BJ (cell line): ENCODE measurements at places on chromosomes 2 and 18. TPM values are rescaled to one million over a fixed set of nuclear protein-coding genes. Genes with fewer than 3 reads are reported as not detected.

DNA sequence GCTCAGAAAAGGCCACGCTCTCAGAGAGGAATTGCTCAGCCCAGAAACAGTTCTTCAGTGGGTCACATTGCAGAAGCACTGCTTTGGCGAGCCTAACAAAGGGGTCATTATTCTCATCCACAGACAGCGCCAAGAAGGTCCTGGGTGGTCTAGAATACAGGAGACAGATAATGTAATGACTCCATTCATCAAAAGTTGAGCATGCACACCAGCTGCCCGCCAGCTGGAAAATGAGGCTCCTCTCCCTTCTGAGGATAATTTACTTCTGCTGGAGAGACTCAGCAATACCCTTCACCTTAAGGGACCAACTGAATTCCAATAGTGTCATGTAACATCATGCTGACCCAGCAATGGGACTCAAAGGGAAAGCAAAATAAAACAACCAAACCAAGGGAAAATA is 79.9 kb downstream of the TRIB2 start:
- no peak for DNase-seq

TTR gene
- polyA plus RNA-seq = not detected in 2 replicates

GRCh38 chr18:76788571-76789317 is 33.6 kb upstream of the ZNF236 start:
- DNase-seq = no peak

DNA sequence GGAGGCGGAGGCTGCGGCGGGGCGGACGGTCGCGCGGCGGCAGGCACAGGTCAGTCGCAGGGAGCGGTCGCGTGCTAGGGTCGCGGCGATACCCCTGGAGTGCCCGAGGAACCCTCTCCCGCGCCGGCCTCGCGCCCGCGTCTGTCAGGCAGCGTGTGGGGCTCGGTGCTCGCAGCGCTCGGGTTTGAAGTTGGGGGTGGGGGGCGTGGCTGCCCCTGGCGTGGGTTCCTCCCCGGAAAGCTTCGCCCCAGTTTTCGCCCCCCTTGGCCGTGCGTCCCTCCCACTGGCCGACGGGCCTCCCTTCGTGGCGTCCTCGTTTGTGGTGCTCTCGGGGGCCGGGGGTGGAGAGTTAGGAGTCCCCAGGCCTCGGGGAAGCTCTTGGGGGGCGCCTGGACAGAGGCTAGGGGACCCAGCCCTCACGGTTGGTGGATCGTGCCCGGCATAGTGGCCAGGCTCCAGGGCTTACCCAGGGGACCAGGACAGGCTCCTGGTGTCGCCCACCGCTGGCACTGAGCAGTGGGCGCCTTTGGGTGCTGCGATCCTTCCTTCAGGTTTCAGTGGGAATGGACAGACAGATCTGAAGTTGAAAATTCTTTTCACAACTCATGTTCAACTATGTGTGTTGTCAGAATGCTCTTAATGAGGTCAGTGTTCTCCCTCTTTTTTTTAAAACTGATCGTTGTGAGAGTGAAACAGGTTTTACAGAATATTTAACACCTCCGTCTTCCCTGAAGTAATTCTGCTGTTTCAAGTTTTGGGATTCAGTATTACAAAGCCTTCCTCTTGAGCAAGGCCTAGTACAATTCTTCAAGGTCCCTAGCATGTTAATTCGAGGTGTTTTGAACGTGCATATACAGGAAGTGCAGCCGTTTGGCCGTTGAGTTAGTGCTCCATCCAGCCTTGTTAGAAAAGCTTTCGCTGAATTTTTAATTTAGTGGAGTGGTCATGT is 604 bp downstream of the RALBP1 start:
- DNase-seq = no peak

SIGLEC15 gene
- polyA plus RNA-seq = 0.04 and 0.06 TPM in 2 replicates

DNA sequence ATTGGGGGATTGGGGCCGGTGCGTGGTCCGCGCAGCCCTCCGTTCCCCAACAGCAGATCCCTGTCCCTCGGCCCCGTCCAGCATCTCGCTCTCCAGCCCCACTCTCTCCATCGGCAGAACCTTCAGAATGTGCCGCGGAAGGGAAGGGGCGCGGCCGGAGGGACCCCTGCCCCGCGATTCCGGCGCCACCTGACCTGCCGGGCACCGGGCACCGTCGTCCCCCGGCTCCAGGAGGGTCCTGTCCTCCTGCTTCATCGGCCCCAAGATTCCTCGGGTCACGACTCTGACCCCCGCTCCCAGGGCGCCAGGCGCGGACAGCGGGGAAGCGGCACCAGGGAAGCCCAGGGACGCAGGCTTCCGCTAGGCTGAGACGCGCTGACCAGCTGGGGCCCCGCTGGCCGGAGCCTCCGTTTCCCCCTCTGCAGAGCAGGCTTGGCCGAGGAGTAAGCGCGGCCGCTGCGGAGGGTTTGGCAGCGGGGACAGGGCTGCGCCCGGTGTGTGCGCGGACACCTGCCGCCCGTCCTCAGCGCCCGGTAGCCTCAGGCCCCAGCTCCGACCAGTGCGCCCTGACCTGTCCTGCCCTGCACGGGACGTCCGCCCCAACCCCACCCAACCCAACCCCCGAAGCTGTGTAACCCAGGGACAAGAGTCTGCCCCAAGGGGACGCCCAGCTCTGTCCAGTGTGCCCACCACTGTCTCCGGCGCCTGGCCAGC is 16.8 kb upstream of the BOK start:
- no peak for DNase-seq

KLHL41 gene
- polyA plus RNA-seq = 0.15 and 0.17 TPM in 2 replicates

GRCh38 chr2:119073213-119073612 is 85.3 kb downstream of the C1QL2 start:
- no peak for DNase-seq

- no peak for DNase-seq
Observed at GRCh38 chr2:195009202-195009601, 647.8 kb upstream of the SLC39A10 start.

CAD gene
- 12.4 and 26.6 TPM in 2 replicates for polyA plus RNA-seq

DNA sequence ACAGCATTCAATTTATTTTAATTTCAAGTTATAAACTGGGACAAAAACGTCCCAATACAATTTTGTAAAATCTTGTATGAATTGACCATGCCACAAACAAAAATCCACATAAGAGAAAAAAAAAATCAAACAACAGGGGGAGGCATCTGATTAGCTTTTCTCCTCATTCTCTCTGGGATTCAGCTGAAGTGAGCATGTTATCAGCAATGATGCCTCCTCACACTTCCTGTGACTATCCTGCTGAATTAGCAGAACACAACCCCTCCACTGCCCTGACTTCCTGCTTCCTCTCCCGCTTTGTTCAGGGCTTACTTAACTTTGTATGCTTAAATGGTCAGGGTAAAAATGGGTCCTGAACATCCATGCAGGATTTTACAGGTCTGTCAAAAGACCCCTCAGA is 132.2 kb upstream of the ITGB6 start:
- DNase-seq = no peak

- DNase-seq = no peak
Observed at GRCh38 chr2:35989040-35989439, 366.5 kb upstream of the CRIM1 start.

DNA sequence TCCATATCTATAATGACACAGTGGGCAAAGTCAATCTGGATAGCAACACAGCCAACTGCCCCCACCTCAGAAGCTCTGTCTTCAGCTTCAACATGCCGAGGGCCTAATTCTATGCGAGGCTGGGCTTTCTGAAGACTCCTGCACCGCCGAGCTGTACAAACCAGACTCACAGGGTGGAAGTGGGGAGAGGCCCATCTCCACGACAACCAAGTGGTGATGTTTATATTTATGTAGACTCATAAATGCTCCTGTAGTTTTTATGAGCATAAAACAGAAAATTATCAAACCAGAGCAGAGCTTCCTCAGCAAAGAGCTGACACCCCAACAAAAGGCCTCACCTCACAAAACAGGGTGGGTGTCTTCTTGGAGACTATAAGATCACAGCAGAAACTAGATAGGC is 77.0 kb upstream of the LGALSL start:
- DNase-seq = no peak

- DNase-seq = no peak
Observed at GRCh38 chr2:101737478-101738255, 40.2 kb downstream of the MAP4K4 start.

C2orf66 gene
- 0.12 and 0.23 TPM in 2 replicates for polyA plus RNA-seq

DHRS9 gene
- not detected in 2 replicates for polyA plus RNA-seq

RAD51AP2 gene
- not detected in 2 replicates for polyA plus RNA-seq

DNA sequence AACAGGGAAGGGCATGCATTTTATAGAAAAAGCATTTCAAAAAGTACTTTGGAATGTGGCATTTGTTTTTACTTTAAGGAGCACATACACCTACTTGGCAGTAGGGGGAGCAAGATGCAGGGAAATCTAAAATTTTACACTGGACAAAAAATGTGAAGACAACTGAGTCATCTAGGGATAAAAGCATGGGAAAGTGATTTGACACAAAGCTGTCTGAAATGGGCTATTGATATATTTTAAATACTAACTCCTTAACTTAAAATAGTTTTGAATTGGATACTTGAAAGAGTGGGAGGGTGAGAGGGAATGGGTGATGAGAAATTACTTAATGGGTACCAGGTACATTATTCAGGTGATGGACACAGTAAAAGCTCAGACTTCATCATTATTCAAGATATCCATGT is 15.8 kb downstream of the TMEM200C start:
- peak; percentile 4 for DNase-seq

- no peak for DNase-seq
Observed at GRCh38 chr2:209322041-209322440, 101.8 kb upstream of the MAP2 start.

DNA sequence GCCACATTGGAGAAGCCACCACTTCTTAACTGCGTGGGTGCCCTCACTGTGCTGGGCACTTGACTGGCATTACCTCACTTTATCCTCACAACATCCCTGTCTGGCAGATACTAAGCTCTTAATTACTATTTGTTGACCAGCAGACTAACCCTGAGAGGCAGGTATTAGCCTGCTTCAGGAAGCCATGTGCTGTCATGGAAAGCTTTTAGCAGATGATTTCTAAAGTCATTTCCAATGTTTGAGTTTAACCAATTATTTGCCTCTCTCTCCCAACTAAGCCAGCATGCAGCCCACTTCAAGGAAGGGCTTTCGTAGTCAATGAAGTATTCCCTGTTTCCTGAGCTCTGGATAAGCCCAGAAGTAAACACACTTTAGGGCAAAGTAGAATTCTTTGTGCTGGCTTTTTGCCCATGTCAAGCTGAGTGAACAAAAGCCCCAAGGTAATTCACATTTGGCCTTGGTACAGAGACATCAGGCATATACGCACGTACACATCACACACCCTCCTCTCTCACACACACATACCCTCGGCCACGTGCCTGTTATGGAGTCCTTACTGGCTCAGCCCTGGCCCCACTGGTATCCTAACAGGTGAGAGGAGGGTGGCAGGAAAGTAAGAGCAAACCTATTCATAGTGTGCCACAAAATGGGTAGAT is 108.6 kb downstream of the C1D start:
- DNase-seq = no peak

DNA sequence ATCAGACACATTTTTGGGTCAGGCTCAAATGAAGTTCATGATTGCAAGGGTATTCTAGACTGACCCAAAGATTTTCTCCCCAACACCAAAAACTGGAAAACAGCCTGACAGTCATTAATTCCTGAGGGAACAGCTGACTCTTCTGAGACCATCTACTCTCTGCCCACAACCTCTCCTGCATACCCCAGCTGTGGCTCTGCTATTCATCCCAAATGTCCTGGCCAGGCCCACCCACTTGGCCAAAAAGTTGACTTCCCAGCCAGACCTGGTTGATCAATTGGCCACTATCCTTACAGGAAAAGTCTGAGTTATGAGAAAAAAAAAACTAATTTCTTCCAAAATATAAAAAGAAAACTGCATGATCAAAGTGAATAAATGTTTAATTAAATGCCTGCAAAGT is 103.8 kb upstream of the ST3GAL5 start:
- no peak for DNase-seq

UGT1A9 gene
- not detected in 2 replicates for polyA plus RNA-seq

- DNase-seq = no peak
Observed at GRCh38 chr2:824524-824923, 126.1 kb upstream of the SNTG2 start.

EFHD1 gene
- 60.0 and 76.5 TPM in 2 replicates for polyA plus RNA-seq

DNA sequence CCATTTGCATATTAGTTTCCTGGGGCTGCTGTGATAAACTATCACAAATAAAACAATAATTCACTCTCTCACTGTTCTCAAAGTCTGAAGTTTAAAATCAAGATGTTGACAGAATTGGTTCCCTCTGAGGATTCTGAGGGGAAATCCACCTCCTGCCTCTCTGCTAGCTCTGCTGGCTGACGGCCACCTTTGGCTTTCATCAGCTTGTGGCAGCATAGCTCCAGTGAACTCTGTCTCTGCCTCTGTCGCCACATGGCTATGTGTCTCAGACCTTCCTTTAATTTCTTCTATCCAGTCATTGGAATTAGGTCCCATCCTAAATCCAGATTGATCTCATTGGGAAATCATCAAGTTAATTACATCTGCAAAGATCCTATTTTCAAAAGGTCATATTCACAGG is 38.9 kb upstream of the TRIM43 start:
- DNase-seq = no peak

DNAJC27 gene
- 2.3 and 3.4 TPM in 2 replicates for polyA plus RNA-seq

- DNase-seq = peak; percentile 31
Observed at GRCh38 chr18:63736876-63737275, 34.1 kb downstream of the SERPINB11 start.

SMCHD1 gene
- polyA plus RNA-seq = 10.5 and 23.4 TPM in 2 replicates

DNA sequence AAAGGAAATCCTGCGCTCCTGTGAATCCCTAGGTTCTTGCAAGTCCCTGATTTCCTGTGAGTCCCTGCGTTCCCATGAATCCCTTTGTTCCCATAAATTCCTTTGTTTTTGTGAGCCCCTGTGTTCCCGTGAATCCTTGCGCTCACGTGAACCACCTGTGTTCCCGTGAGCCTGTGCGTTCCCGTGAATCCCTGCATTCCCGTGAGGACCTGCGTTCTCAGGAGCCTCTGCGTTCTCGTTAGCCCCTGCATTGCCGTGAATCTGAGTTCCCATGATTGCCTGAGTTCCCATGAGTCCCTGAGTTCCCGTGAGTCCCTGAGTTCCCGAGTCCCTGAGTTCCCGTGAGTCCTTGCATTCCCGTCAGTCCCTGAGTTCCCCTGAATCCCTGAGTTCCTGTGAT is 71.5 kb downstream of the SNTG2 start:
- no peak for DNase-seq

GRCh38 chr2:146037334-146037870 is 1517.5 kb upstream of the ZEB2 start:
- DNase-seq = peak; percentile 68

DNA sequence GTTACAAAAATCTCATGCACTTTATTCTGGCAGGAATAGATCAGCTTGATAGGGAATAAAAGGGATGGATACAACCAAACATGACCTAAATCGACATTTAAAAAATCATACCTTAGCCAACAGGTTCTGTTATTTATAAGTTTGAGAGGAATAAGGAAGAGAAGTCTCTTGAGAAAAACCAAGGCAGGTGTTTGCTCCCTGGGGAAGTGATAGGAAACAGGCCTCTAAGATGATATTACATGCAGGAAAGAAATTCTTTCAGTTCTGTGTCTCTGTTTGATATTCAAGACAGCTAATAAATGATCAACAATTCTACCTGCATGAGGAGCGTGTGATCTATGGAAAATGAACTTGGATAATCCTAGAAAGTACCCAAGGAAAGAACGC is 184.8 kb upstream of the ZEB2 start:
- DNase-seq = no peak
